ENCODE measurements at places on chromosomes 3 and 15.

DNA sequence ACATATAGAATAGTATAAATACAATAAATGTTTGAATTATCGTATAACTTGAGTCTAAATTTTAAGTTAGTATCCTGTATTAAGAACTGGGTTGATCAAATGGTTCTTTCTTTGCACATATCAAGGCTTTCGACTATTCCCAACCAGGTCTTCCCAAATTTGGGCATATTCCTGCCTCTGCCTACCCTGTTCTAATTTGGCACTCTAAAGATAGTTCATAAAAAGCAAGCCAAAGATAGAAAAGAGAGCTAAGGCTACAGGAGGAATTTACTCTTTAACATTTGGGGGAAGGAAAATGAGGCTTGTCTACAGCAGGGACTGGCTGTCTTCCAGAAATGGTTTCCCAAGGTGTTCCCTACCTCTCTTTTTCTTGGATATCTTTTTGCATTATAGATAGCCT, 36.1 kb downstream of the SLC35A5 start:
- no peak for DNase-seq

GRCh38 chr3:195032955-195033354, 238.0 kb downstream of the XXYLT1 start:
- DNase-seq = no peak

DNA sequence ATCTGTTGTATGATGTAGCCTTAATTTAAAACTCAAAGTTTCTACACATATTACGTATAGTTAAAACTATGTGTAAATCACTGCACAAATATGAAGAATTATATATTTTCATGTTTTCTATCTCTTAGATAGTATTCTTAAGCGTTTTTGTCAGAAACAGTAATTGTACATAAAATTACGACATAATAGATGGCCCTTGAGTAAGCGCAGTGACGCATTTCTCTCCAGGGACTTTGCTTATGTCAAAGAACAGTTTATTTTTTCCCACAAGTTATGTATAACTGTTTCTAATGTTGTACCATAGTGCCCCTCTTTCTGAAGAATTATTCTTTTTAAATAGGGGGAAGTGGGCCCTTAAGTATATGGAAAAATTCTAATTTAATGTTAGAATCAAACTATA, 934.0 kb downstream of the VGLL3 start:
- DNase-seq = no peak

GRCh38 chr3:119181765-119182164, 8.4 kb downstream of the UPK1B start:
- DNase-seq = no peak

DNA sequence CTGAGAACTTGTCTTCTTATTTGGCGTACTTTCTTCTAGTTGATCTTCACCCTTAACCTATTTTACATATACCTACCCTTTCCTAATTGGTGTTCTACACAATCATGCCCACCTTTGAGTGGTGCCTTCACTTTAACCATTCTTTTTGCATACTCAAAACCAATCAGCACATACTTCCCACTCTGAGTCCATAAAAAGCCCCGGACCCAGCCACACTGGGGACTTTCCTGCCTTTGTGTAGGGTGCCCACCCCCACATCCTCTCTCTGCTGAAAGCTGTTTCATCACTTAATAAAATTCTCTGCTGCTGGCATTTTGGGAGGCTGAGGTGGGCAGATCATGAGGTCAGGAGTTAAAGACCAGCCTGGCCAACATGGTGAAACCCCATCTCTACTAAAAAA, 15.9 kb upstream of the CHST2 start:
- no peak for DNase-seq

DNA sequence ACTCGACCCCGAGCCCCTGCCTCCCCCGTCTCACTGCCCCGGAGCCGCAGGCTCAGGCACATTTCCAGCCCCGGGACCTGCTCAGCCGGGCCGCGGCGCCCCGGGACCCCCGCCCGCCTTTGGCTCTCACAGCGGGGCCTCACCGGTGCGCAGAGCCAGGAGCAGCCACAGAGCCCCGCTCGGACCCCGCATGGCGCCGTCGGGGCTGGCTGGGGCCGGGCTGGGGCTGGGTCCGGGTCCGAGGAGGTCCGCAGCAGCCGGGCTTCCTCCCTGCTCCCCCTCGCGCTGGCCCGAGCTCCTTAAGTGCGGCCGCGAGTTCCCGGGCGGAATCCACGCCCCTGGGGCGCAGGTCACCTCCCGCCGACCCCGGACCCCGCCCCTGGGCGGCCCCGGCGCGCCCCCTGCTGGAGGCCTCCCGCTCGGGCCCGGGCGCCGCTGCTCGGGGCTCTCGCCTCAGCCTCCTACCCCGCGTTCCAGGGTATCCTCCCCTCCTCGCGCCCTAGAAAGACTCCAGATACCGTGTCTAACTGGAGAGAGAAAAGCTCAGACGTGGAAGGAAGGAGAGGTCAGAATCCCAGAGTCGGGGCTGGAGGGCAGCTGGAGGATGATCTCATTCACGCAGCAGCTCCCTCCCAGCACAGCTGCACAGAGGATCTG, at the start of gene MELTF:
Gene MELTF (minus strand): TSS at position 307 of the 657 bp plus-strand sequence. CDS start 115 bp downstream, at position 192.
- DNase-seq = peak; percentile 22

DNA sequence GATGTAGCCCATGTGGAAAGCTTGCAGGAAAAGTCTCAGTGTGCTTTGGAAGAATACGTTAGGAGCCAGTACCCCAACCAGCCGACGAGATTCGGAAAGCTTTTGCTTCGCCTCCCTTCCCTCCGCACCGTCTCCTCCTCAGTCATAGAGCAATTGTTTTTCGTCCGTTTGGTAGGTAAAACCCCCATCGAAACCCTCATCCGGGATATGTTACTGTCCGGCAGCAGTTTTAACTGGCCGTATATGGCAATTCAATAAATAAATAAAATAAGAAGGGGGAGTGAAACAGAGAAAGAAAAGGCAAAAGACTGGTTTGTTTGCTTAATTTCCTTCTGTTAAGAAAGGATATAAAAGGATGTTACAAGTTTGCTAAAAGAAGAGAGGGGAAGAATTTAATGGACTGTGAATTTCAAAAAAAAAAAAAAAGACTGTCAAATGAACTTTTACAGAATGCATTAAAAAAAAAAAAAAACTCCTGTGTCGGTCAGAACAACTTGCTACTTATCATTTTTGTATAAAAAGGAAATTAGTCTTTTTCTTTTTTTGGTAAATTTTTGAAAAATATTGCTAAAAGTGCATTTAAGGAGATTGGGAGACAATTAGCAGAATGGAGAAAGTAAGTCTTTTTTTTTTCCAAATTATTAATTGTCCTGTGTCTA, 7.0 kb downstream of the NR2F2 start:
- DNase-seq = no peak

- no peak for DNase-seq
These were observed 1.5 kb downstream of the RBM15B start for GRCh38 chr3:51392355-51393133.

- DNase-seq = no peak
These were observed 3.6 kb upstream of the AGTR1 start for GRCh38 chr3:148694116-148694515.

DNA sequence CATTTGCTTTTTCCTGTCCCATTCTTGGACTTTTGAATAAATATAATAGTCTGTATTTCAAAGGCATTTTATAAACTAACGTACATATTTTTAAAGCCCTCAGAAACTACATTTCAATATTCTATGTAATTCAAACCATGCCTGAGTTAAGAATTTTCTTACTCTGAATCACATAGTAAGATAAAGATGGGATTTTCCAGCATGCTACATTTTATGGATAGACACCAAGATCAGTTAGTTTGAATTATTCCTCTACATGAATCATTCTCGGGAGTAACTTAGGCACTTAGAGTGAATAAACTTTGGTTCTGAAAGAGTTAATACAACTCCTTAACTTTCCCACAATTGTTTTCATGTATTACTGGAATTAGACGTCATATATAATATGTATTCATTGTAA, 713.3 kb upstream of the CBLB start:
- no peak for DNase-seq

DNA sequence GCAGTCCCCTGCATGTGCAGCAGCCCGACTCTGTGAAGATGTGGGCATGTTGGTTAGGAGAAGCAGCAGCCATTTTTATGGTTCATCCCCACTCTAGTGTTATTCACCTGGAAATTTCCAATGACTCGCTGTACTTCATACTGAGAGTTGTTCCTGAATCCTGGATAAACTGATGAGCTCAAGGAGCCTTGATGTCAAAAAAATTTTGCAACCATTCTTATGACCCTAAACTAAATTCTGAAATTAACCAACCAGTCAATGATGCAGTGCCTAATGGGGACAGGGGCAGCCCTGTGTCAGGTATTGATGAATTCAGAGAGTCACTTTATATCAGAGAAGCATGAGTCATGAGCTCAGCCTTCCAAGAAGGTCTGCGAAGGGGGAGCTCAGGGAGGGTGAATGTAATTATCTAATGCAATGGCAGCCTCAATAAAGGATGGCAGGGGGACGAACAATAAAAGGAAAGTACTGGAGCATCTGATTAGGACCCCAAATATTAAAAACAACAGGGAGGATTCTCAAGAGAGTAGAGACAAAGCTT, 108.4 kb upstream of the VEPH1 start:
- DNase-seq = no peak

DNA sequence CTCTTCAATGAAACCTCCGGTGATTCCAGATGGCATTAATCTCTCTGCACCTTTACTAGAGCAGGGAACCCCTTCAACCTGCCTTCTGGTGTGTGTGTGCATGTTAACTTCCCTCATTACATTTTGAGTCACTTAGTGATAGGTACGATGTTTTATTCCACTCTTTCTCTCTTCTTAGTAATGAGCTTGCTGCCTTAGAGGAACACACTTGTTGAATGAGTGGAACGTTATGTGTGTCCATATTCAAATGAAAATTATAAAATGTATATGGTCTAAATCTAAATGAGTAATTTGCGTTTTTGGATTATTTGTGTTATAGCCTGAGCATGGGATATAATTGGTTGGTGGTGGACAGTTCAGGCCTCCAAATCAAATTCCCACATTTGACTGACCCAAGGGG, 12.1 kb downstream of the MAP2K5 start:
- DNase-seq = no peak

DNA sequence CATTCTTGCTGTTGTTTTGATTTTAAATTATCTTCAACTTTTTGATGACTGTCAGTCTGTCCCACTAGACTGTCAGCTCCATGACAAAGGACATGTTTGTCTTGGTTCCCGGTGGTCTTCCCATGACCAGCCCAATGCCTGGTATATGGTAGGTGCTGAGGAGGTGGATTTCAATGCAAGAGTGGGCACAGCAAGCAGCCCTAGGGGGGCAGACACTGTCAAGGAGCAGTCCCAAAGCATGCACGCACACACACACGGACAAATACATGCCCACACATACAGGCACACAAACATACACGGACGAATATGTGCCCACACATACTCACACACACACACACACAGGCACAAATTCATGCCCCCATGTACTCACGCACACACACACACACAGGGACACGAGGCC, 12.0 kb downstream of the KLF15 start:
- no peak for DNase-seq

DNA sequence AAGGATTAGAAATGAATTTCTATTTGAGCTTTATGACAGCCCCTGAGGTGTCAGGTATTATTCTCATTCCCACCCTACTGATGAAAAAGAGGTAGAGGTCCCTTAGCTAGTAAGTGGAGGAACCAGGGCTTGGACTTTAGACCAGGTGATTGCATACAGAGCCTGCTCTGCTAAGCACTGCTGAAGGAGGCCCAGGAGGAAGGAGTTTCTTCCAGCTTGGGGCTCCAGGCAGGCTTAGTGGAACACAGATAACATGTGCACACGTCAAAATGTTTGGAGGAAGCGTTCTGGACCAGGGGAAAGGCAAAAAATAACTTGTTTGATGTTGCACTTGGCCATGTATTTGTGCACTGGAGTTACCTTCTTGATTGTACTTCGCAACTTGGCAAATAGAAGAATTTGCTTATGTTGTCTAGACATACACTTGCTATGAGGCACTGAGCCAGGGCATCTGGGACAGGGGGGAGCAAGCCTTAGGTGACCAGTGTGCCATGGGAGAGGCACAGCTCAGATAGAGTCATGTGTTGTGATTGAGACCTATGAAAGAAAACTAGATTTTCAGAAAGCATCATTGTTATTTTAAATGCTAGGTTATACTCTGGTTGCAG, 22.4 kb downstream of the IFT122 start:
- no peak for DNase-seq

GRCh38 chr3:132135628-132136333, 101.0 kb upstream of the CPNE4 start:
- DNase-seq = peak; percentile 97

DNA sequence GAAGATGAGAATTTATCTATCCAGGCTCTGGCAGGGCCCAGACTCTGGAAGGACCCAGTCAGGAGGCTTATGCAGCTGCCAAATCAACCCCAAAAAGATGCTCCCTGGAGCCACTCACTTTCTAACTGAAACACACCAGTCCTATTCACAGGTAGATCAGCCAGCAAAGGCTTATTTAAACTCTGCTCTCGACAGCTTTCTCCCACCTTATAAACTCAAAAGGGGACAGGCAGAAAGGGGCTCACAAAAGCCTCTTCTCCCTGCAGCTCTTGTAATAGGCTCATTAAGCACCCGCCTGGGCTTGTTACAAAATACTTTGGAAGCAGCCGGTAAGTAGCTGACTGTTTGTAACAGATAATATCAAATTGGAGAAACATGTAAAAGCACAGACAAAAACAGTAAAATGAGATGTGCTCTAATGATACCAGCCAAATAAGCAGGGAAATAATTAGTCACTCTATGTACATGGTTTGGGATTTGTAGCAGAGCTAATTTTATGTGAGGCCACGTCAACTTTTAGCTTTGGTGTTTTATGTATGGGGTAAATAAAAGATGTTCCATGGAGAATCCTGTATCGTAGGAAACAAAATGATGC, 213.8 kb downstream of the NR2F2 start:
- DNase-seq = no peak

DNA sequence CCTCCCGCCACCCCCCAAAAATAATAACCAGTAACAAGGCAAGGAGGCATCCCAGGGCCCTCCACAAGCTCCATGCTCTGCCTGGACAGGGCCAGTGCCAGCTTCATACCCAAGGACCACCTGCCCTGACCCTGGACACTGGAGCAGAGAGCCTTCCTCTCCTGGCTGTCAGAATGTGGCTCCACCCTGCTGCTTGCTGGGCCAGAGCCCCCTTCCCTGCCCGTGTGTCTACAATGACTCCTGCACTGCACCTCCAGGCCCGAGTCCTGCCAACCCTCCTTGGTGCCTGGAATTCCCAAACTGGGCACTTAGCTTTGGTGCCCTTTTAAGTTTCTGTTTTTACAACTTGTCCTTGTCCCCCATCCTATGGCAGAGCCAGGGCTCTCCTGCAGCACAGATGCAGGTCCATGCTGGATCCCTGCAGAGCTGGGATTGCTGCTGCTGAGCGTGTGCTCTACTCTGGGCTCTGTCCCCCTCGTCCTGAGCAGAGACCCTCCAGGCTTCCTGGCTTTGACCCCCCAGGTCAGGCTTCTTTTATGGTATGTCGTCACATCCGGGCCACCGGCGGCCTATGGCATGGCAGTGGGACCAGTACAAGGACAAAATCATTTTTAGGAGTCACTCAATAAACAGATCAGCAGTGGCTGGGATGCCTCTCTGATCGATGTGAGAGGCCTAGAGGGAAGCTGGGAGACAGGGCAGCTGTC, 11.4 kb upstream of the SNRPA1 start:
- DNase-seq = no peak

DNA sequence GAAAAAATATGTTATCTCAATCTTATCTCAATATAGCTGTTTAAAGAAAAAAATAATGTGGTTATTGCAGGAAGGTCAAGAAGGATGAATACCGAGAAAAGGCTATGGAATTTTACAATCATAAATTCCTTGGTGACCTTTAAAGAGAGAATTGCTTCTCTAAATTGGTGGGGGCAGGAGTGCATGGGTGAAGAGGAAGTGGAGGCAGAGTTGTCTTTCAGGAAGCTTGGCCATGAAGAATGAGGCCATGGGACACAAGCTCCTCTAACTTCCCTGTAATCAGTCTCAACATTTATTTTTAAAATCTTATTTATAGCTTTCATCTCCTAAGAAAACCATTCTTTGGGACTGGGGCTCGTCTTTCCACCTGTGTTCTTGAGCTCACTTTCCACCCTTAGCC, 22.4 kb upstream of the ALDH1A2 start:
- DNase-seq = no peak

All from RCC 7860 (cell line).